ENCODE measurements at places on chromosomes 16 and 17.

DNA sequence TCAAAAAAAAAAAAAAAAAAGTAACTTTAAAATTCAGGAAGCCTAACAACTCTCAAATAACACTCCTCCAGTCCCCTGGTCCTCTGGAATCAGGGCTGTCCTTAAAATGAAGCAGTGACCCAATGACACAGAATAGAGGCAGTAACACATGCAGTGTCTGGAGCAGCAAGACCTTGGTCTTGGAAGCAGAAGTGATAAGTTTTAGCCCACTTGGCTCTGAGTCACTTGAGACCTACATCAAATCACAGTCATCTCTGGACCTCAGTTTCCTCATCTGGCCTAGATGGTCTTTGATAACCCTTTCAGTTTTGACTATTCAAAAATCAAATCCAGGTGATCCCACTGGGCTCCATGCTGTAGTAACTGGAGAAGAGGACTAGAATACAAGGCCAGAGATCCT lies 39.0 kb downstream of the LYRM1 start:
- no peak for DNase-seq

GRCh38 chr17:56262803-56263202 lies 109.5 kb downstream of the ANKFN1 start:
- DNase-seq = no peak

DNA sequence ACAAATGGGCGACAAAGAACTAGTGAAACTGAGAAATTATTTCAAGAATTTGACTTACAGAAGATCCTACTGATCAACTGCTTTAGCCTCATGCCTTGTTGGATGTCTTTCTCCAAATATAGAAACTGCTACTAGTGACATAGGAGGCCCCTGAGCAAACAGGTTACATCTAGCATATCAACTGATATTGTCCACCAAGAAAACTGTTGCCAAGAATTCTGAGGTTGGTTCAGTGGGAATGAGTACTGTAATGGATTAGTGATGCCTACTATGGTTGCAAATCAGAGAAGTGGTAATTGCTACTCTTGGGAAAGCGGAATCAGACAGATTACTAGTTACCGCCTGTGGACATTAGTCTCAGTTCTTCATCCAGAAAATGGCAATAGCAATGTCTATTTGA lies 10.0 kb downstream of the CDC27 start:
- no peak for DNase-seq

GRCh38 chr17:65677932-65678331 lies 116.5 kb upstream of the AXIN2 start:
- no peak for DNase-seq

GRCh38 chr16:63461248-63461841 lies 1425.1 kb upstream of the CDH8 start:
- peak; percentile 64 for DNase-seq
